ENCODE measurements at places on chromosomes 13 and 19.

GRCh38 chr13:113327391-113327765, 30.3 kb downstream of the LAMP1 start:
- no peak for DNase-seq

DNA sequence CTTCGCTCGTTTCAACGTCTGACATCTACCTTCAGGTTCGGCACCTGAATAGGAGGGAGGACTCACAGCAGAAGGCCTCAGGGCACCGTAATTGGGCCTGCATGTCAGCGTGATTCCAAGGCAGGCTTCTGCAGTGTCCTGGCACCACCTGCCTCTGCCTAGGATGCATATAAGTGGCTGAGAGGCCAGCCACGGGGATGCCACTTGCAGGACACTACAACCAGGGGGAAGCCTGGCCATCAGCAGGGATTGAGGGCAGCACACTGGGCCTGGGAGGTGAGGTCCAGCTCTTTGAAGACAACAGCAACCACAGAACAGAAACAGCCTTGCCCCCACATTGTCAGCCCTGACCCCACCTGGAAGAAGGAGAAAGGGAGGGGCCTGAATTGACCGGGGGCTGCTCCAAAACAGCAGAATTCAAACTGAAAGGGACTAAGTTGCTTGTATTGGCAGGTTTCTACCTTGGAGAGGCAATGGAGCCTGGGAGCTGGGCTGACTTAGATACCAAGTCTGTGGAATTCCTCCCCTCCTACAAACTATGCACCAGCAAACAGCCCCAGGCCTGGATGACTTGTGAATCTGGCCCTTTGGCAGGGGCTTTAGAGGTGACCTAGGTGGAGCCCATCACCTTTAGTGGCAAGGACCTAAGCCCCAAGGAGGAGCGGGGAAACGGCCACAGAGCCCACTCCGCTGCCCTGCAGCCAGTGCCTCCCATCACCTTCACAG, 34.1 kb upstream of the POMP start:
- DNase-seq = no peak

DNA sequence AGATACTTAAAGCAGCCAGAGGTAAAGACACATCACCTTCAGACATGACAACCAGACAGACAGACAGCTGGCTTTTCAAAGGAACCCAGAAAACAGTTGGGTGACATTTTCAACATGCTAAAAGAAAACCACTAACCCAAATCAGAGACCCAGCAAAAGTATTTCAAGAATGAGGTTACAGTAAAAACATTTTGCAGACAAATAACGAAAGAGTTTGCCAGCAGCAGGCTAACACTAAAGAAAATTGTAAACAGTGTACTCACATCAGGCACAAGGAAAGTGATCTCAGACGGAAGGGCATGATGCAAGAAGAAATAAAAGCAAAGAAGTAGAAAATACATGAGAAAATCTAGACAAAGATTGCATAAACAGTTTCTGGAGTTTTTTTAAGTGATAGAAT, 46.4 kb downstream of the AP1M1 start:
- no peak for DNase-seq

DNA sequence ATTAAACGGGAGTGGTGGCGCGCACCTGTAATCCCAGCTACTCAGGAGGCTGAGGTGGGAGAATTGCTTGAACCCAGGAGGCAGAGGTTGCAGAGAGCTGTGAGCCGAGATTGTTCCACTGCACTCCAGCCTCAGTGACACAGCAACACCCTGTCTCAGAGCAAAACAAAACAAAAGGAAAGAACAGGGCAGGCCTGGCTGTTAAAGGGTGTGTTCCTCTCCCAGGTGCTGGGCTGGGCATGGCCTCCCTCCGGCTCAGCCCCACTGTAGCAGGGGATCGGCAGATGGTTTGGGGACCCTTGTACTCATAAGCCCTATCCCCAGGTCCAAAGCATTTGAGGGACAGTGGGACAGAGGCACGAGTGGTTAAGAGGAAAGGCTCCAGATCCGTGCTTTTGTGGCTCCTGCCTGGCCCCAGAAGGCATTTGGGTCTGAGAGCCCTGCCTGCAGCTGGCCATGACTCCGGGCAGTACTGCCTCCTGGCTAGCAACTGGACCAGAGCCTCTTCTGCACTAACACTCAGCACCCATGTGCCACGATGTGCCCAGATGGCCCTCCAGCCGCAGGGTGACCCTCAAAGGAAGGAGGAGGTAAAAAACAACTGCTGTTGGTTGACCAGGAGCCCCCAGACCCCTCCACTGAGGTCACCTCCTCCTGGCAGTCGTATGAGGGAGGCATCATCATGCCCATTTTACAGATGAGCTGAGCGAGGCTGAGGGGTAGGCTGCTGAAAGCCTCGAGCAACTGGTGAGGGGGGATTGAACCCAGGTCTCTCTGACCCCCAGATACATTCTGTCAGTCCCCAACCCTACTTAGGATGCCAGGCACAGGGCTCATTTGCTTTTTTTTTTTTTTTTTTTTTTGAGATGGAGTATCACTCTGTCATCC, 10.0 kb downstream of the RFX1 start:
- DNase-seq = peak; percentile 29

DNA sequence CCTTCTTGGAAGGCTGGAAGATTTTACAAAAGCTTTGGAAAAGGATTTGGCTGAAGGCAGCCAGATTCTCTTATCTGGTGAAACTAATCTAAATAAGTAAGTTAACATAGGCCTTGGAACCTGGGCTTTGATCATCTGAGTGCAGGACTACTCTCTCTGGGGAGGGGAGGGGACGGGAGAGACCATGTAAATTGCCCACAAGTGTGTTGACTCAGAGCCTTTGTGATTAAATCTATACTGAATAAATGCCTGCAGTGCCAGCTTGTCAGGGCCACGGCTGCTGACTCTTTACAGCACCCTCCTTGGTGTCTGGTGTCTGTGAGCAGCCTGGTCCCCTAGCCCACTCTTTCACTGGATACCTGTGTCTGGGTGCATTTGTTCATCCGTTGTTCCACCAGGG, 251.4 kb downstream of the ITGBL1 start:
- no peak for DNase-seq

DNA sequence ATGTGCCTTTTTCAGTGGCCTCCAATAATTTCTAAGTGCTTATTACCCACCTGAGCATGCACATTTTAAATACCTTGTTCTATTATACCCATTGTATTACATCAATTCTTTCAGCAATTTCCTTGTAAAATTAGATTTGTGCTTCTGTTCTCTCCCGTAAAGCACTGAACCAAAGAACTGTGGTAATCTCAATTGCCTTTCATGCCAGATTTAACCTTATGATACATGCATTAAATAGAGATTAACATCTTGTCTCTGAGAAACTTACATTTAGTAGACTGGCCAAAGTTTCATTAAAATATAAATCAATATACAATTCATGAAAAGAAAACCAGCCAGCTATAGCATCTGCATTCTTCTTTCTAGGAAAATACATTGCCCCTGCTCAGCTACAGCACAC, 137.2 kb downstream of the EFNB2 start:
- no peak for DNase-seq

- DNase-seq = no peak
These were observed 28.5 kb downstream of the GSX1 start for GRCh38 chr13:27820524-27821482.

DNA sequence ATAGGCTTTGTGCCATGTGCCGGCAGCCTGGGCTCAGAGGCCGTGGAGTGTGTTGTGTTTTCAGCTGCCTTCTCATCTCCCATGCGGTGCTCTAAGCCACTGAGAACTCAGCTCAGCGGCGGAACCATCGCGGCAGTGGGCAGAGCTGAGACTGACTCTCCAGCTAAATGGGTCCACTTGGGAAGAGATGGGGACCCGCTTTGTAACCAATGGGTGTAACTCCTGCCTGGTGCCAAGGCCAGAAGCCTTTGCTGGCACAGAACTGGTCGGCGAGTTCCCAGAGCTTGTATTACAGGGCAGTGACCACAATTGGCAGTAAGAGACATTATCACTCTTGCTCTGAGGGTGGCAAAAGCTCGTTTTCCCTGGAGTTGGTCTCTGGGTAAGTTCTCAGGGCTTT, 183.0 kb downstream of the STK24 start:
- DNase-seq = no peak

GRCh38 chr13:38674208-38674607, 12.7 kb upstream of the FREM2 start:
- no peak for DNase-seq

DNA sequence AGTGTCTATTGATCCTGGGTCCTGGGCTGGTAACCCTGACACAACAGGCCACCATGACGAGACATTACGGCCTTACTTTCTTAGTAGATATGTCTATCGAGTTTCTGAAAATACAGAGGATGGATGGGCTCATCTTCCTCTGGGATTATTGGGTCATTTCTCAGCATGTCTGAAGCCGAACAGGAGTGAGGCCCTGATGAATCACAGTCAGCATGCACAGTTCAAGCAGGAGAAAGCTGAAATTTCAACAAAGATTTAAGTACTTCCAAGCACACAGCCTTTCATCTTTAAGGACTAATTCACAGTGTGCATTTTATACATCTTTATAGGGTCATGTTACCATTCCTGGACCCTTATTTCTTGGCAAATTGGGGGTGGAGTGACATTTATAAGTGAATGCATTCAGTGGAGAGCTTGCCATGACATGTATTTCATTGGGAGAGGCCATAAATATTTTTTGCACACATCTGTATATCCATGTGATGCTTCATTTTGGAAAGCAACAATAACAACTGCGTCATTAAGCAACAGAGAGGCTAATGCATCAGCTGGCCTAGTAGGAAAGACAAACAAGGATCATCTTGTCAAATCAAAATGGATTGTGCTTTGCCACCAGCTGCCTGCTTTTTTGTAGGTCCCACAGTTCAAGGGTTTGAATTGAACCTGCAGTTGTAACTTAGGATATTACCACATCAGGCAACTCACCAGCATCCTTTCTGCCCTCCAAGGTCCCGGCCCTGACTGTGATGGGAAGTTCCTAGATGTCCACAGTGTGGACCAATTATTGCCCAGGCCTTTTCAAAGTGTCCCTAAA, 143.5 kb downstream of the DNAJC15 start:
- DNase-seq = no peak

- DNase-seq = no peak
These were observed 14.4 kb upstream of the GIPR start for GRCh38 chr19:45653634-45654033.

DNA sequence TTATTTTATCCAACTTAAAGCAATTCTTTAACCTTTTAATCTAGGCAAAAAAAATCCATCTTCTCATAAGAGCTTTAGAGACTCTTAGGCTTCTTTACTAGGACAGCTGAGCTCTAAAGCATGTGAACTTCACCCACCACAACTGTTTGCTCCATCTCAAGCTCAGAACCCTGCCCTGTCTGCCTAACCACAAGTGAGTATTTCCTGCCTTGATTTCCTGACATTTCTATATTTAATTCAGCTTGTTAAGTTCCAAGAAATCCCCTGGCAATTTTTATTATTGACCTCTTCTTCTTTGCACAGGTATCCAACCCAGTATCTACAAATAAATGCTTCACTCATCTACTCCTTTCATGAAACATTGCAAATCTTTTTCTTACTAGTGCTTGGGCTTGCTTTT, 21.1 kb upstream of the CEACAM21 start:
- DNase-seq = no peak

- DNase-seq = no peak
These were observed 30.7 kb downstream of the ZNF844 start for GRCh38 chr19:12095111-12095790.

- no peak for DNase-seq
These were observed 28.4 kb downstream of the ANKRD27 start for GRCh38 chr19:32646556-32646955.

DNA sequence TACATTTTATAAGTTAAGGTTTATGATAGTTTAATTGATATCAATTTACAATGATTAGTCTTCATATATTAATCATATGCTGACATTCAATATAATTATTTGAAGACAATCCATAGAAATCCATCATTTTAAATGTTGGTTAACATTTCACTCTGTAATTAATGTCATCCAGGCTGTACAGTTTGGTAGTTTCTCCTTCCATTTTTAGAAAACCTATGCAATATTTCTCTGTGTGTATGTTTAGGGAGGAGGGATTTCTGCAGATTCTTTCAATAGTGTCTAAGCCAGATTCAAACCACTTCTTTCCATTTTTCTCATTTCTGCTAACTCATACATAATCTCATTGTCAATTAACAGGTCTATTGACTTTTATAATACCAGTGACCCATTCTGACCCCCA, 1159.0 kb upstream of the ATXN8OS start:
- no peak for DNase-seq

- DNase-seq = no peak
These were observed 113.0 kb downstream of the KL start for GRCh38 chr13:33129094-33129832.

- no peak for DNase-seq
These were observed 15.4 kb upstream of the IRGC start for GRCh38 chr19:43700395-43701000.

GRCh38 chr13:59843040-59843439, 320.7 kb downstream of the DIAPH3 start:
- DNase-seq = no peak

DNA sequence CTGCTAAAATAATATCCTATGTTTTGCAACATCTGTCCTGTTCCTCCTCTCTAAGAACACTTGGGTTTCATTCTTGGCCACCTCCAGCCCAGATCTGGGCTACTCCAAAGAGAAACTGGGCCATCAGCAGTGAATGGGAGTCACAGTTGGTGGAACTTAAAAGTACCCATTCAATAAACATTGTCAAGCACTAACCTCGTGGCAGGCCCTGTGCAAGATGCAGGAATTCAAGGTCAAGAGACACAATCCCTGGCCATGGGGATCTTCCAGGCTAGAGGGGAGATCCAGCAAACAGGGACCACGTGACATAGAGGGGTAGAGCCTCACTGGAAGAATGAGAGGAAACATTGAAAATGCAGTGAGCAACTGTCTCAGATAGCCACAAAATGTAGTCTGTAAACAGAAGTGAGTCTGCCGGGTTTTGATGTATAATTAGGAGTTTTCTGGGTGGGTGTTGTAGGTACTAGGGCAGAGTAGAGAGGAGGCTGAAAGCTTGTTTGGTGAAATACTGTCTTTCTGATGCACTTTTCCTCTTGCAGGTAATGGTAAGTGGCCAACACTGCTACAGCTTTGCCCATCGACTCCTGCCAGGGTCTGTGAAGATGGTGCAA, 14.8 kb upstream of the EID2 start:
- DNase-seq = no peak

- no peak for DNase-seq
These were observed 3.1 kb upstream of the FFAR1 start for GRCh38 chr19:35344511-35345031.

GRCh38 chr19:38686530-38686888, 39.1 kb downstream of the ACTN4 start:
- no peak for DNase-seq

- DNase-seq = no peak
These were observed 5.5 kb downstream of the DLEU7 start for GRCh38 chr13:50838031-50838430.

Data from pancreas (tissue), 10 donors.